ENCODE measurements at places on chromosomes 5 and 9. TPM values are rescaled to one million over a fixed set of nuclear protein-coding genes. Genes with fewer than 3 reads are reported as not detected.
A peak's percentile ranks its signal among the peaks of the same experiment; 100 is the strongest.

- DNase-seq = no peak
These were observed 32.3 kb downstream of the TNPO1 start for GRCh38 chr5:72848474-72849428.

GRCh38 chr9:108103046-108103693 is 613.6 kb upstream of the KLF4 start:
- no peak for DNase-seq

DNA sequence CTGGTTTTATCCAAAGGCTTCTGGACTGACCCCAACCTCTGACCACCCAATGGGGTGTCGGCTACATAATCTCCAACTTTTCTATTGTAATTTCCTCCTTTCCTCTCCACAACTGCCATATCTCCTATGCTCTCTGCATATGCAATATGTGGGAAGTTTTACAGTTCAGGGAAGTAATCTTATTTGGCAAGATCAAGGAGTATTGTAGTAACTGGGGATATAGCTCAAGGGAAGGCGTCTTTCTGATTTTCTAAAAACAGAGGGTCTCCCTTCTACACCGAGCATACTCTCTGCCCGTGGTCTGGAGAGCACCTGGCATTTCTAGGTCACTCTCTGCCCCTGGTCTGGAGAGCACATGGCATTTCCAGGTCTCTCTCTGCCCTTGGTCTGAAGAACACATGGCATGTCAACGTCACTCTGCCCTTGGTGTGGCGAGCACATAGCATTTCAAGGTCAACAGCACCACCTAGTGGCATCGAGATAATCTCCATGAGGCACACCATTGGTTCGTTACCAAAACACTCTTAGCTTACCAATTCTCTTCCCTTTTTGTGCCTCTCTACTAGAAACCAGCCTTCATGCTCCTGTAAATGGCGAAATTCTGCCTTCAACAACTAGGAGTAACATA is 616.4 kb upstream of the NUDT12 start:
- DNase-seq = peak; percentile 51

GRCh38 chr9:104088416-104088815 is 5.7 kb upstream of the SMC2 start:
- DNase-seq = no peak

DNA sequence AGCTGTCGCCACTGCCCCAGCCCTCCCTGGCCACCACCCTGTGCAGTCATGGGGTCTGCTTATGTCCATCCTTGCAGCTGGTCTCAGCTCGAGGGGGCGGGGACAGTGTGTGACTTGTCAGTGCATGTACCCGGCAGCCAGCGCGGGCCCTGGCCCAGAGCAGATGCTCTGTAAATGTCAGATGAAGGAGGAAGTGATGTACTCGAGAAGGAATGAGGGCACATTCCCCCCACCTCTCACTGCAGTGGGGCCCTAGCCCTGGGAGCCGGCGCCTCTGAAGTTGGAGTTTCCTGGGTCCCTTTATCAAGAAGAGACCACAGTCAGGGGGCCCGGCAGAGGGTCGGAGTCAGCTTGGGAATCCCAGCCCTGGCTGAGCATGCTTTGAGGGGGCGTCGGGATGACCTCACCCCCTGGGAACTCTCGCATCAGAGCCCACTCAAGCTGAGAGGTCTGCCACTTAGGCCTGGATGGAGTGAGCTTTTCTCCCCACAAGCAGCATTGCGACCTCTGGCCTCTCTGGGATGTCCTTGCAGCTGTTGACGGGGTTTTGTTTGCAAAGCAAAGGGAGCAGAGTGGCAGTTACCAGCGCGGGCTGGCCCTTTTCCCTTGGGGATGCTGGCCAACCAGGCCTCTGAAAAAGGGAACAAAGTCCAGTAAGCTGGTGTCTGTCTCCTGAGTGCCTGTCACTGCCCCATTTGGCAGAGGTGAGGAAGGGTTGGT is 19.0 kb downstream of the NEURL1B start:
- DNase-seq = no peak

DNA sequence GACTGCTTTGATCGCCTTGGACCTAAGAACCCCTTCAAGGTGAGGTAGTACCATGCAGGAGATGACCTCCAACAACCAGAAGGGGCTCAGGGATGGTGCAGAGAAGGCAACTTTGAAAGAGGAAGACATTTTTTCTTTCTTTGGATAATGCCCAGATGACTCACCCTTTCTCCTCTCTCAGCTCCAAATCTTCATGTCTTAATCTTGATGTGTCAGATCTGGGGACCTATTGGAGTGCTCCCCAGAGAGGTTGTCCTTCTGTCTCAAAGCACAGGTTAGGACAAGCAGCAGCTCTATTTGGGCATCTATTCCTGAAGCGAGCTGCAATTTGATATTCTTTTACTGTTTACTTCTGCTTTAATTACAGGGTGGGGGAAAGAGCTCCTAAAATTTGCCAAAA is 229.9 kb upstream of the MAP3K1 start:
- no peak for DNase-seq

- DNase-seq = no peak
These were observed 447.7 kb downstream of the ZSWIM6 start for GRCh38 chr5:61779743-61780142.

DNA sequence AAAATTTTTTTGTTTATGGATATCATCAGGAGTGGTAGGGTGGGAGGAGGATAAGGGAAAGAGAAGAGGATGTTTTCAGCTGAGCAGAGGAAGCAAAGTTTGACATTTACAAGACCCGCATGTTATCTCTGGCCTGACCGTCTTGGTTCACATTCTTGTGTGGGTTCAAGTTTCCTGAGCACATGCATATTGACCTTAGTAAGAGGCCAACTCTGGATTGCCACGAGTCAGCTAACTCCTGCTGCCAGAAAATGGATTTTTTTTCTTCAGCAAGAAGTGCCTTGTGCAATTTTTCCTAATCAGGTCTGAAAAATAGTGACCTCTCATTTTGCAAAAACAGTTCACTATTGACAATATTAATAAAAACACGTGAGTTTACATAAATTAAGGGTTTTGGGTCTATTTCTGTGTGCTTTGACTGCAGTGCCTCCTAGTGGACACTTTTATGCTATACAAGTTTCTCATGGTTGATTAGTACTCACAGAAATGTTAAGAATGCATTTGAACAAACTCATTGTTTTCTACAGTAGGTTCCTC is 27.1 kb upstream of the BASP1 start:
- DNase-seq = peak; percentile 66

Gene FRMPD1
- total RNA-seq = 0.21 TPM

- no peak for DNase-seq
These were observed 17.6 kb downstream of the NSUN2 start for GRCh38 chr5:6615034-6615815.

GRCh38 chr9:18018221-18018620 is 439.4 kb downstream of the SH3GL2 start:
- no peak for DNase-seq

Gene KCNV2
- not detected for total RNA-seq

- DNase-seq = no peak
These were observed 269.6 kb downstream of the PBX3 start for GRCh38 chr9:126016579-126017290.

Gene INSL6
- not detected for total RNA-seq

Data from Panc1 (cell line).